Stimulated activated CD4-positive, alpha-beta T cell treated with anti-CD3 and anti-CD28 coated beads, Interleukin-2, amount 100 ng/mL, for 24 hours (primary cell): ENCODE measurements at places on chromosomes 6 and 20.

DNA sequence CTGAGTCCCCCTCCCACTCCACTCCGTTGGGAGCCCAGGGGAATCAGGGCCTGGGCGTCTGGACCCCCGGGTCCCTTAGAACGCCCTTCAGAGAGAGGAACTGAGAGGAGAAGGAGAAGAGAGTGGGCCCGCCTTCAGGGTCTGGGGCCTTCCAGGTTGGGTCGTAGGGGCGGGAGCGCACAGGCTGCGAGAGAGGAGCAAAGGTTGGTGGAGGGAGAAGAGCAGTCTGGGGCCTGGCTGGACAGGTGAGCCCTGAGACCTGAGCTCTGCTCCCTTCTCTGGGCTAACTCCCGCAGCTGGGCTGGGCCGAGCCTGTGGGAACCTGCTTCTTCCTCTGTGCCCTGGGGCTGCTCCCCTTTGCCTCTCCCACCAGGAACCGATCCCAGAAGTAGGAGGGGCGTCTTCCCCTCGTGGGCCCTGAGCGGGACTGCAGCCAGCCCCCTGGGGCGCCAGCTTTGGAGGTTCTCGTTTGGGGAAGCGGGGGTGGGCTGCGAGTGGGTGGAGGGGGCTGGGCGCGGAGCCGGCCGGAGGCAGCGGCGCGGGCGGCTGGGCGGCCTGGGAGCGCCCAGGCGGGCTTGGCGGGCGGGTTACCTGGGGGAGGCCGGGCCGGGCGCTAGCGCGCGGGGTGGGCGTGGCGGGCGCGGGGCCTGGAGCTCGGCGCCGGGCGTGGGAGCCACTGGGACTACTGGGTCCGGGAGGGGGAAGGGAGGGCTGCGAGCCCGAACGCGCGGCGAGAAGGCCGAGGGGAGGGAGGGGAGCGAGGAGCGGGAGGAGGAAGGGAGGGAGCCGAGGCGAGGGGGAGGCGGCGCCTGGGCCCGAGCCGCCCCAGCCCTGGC, at the start of gene DDR1:
Gene DDR1 (plus strand): TSS at position 835 of the 836 bp plus-strand sequence. CDS start 4,211 bp downstream, outside the sequence.
- DNase-seq: peak; percentile 57

- no peak for DNase-seq
These were observed 65.3 kb downstream of the CTNNBL1 start for GRCh38 chr20:37759052-37759553.

DNA sequence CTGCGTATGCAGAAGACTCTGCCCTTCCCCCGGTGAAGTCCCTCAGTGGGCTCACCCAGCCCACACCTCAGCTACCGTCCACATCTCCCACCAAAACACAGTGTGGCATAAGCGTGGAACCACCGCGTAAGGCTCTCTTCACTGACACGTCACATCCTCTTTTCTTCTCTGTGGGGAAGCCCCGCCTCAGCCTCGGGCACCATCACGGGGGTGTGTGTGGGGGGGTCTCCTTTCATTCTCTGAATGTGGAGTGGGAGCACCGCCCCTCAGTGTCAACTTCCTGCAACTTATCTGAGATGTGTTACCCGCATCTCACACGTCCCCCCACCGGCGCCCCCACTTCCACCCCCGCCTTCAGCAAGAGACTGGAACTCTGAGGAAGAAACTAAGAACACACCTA, 388.4 kb upstream of the JARID2 start:
- peak; percentile 71 for DNase-seq

DNA sequence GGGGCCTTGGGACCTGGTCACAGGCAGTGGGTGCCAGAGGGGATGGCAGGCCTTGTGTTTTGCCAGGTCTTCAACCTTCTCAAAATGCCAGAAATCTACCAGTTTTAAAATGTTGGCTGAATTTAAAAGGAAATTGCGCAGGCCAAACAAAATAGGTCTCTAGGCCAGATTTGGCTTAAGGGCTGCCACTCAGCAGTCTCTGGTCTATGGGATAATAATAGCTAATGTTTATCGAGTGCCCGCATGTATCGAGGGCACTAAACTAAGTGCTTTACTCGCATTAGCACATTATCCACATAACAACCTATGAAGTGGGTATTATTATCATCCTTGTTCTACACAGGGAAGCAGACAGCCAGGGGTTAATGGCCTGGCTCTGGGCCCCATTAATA, 11.0 kb downstream of the E2F3 start:
- DNase-seq: no peak

DNA sequence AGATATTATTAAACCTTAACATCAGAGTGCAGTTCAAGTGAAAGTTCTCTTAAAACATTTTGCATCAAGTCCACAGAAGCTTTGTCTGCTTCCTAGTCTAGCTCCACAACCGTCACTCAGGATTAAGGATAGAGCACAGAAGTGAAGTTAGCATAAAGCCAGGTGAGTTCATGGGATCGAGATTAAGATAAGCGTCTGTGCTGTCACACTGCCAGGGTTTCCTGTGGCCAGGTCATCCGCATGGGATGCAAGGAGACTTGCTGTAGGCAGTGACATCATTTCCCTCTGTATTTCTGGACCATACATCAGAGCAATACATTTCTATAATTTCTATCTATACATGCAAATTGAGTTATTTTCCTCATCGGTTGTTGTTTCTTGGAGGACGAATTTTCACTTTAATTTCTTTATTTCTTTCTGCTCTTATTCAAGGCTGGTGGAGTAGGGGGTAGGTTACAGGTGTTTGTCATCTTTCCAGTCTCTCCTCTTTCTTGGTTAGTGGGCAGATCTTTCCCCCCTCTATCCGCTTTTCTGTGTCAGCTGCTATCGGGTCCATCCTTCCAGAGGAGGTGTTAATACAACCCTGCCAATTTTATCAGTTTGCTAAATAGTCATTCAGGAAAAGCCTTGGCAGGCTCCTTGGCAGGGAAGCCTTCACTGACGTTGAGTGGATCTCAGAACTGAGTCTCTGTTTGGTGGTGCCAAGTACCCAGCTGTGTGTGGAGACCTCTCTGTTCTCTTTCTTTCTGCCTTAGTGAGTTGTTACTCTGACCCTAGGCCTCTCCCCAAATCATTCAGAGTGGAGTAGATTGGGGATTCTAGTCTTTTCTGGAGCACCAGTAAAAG, 307.6 kb upstream of the MAP3K7 start:
- no peak for DNase-seq

DNA sequence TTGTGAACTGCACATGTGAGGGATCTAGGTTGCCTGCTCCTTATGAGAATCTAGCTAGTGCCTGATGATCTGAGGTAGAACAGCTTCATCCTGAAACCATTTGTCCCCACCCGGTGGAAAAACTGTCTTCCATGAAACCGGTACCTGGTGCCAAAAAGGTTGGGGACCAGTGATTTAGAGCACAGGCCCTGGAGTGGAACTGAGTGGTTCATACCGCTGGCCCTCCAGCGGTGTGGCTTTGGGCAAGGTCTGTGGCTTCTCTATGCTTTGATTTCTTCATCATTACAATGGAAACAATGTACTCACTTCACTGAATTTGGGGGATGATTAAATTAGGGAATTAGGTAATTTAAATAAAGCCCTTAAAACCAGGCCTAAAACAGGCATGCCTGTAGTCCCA, 36.3 kb downstream of the CD164 start:
- no peak for DNase-seq

DNA sequence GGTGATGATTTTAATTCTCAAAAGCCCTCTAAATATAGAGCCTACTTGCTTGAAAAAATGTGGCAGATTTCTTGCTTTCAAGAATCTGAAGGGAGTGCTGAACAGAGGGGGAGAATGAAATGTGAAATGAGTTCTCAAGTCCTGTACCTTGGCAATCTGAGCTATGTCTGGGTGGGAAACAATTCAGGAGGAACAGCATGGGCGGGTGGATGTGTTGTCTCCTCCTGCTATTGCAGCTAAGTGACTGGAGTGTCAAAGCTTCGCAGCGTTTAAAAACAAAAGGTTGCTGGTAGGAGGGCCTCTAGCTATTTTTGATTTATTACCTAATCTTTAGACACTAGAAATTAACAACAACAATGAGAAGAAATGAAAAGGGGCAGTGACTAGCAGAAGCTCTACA, 102.5 kb upstream of the ARG1 start:
- DNase-seq: no peak

DNA sequence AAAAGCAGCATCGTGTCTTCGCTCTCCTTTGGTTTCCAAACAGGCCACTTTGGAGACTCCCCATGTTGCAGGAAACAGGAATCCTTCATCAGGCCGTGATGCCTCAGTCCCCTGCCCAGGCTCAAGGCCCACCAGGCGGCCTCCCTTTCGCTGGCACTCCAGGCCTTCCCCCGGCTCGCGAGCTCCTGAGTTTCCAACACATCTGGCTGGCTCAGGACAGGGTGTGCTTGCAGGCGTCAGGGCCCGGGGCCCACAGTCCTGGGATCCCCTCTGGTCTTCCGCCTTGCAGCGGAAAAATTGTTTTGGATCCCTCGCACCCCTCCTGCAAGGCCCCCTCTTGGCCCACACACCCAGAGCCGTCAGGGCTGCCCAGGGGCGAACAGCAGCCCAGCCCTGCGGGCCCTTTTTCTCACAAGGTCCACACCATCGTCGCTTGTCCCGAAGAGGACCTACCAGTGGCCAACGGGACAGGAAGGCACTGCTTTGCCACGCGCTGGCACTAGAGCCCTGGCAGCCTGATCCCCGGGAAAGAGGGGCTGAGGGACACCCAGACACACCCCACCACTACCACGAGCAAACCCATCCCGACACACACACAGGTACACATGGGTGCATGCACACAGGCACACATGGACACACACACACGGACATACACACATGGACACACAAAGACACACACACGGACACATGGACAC, 1930.9 kb upstream of the DEFB115 start:
- no peak for DNase-seq

GRCh38 chr6:92849636-92850035, 569.7 kb downstream of the EPHA7 start:
- DNase-seq: no peak

DNA sequence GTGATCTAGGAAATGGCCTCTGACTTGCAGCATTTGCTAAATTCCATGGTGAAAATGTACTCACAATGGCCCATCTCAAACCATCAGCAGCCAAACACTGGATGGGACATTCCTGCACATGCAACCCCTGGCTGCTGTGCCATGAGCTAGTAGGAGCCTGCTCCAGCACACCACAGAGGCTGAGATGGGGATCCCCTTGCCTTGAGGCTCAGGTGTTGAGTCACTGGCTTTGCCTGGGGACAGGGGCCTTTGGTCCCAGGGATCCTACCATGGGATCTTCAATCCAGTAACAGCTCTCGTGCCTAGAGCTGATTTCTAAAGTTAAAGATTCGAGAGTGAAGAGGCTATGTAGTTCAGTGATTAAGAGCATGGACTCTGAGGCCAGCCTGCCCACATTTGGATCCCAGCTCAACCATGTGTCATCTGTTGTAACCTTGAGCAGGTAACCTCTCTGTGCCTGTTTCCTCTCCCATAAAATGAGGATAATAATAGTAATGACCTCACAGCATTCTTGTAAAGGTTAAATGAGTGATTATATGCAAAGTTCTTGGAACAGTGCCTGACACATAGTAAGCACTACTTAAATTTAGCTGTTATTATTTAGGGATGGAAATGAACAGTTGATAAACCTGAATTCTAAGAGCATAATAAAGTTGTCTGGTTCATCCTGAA, 16.4 kb downstream of the FOXQ1 start:
- no peak for DNase-seq

- no peak for DNase-seq
These were observed 580.7 kb downstream of the KIF16B start for GRCh38 chr20:15992564-15992963.

DNA sequence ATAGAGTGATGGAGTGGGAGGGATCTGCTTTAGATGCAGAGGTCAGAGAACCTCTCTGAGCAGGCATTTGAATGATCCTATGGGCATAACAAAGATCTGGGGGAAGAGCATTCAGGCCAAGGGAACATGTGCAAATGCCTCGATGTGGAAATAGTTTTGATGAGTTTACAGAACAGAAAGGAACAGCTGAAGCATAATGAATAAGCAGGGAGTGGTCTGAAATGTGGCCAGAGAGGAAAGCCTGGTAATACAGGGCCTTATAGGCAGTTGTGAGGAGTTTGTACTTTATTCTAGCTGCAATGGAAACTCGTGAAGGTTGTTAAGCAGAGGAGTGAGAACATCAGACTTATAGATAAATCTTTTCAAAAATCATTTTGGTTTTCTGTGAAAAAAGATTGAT, 33.0 kb upstream of the ME1 start:
- no peak for DNase-seq

GRCh38 chr6:69581581-69581980, 215.2 kb downstream of the LMBRD1 start:
- DNase-seq: no peak

GRCh38 chr6:18347021-18347577, 40.1 kb upstream of the RNF144B start:
- no peak for DNase-seq
